Activated T-cell treated with anti-CD3 and anti-CD28 coated beads, Interleukin-2, amount 50 U/mL, for 72 hours (primary cell): ENCODE measurements at places on chromosomes 11 and 22.
A peak's percentile ranks its signal among the peaks of the same experiment; 100 is the strongest.

DNA sequence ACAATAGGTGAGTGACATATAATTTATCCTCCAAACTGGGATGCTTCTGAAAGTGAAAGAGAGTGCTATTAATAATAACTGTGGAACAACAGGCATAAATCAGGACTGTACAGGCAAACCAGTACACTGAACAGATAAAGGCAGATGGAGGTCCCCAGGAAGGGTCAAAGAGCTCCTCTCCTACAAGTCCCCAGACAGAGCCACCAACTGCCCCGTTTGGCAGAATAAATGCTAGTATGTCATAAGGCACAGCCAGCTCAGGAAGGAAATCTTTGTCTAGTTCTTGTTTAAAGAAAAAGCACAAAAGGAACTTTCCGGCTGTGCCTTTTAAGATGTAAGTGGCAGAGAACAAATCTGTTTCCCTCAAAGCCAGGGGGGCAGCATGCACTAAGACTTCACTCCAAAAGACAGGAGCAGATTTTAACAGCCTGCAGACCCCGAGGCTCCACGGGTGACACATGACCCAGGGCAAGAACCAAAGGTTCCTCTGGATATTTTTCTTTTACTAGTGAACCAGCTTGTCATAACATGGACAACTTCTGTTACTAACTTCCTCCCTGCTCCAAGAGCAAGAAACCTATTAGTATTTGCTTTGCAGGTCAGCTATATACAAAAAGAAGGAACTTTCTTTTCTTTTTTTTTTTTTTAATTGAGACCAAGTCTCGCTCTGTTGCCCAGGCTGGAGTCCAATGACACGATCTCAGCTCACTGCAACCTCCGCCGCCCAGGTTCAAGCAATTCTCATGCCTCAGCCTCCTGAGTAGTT lies 50.2 kb downstream of the MYH9 start:
- no peak for DNase-seq

DNA sequence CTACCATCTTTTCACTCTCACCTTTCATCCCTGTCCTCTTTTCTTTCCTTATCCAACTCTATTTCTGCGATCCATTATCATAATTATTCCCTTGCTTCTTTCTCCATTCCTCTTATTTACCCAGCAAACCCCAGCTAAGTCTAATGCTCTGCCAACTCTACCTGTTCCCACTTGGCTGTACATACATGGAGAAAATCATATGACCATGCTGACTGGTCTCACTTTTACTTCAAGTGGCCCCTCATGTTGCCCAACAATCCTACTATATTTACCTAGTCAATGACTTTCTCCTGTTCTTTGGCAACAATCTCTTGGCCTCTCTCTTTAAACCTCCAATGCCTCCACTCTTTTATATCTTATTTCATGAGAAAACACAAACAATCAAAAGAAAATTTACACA lies 94.1 kb downstream of the USP35 start:
- no peak for DNase-seq

GRCh38 chr11:72998676-72999075 lies 143.4 kb downstream of the FCHSD2 start:
- no peak for DNase-seq

DNA sequence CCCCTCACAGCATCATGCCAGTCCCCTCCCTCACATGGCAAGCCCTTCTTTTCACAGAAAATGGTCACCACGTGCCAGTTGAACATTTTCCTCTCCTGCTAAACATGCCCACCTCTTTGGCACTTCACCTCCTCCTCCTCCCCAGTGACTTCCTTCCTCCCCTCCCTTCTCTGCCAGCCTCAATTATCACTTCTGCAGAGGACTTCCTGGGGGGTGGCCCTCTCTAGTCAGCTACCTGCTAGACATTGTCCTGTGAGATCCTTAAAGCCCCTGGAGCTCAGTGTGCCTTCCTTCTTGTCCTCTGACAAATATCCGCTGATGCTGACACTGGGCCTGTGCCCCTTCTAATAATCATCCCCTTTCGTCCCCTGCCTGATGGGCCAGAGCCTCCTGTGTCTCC lies 43.2 kb upstream of the E2F8 start:
- no peak for DNase-seq

DNA sequence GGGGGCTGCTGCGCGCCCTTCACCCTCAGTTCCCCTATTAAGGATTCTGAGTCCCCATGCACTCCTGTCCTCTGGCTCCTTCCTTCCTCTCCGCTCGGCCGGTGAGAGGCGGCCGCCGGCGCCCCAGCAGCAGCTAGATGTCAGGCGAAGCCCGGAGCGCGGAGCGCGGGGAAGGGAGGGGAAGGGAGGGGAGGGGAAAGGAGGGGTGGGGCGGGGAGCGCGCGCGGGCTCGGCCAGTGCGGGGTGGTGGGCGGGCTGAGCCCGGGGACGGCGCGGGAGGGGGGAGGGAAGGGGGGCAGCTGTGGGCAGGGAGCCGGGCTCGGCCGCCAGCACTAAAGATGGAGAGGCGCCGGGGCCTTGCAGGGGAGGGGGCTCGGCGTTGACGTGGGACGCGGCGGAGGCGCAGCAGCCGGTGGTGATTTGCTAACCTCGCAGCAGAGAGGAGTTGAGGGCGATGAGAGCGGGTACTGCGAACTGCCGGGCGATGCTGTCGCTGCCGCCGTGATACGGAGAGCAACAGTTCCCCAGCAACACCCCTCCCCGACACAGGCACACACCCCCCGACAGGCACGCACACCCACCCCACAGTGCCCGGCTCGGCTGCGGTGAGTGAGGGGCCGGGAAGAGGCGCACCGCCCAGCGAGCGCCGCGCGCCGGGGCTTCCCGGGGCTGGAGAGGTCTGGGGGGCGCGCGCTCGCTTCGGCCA lies at the start of gene ZBTB16:
ZBTB16 (plus strand) TSS at position 434 of the 706 bp plus-strand sequence. CDS start 3,590 bp downstream, outside the sequence.
- peak; percentile 49 for DNase-seq

GRCh38 chr22:38852522-38852921 lies 8.7 kb upstream of the NPTXR start:
- DNase-seq: no peak

DNA sequence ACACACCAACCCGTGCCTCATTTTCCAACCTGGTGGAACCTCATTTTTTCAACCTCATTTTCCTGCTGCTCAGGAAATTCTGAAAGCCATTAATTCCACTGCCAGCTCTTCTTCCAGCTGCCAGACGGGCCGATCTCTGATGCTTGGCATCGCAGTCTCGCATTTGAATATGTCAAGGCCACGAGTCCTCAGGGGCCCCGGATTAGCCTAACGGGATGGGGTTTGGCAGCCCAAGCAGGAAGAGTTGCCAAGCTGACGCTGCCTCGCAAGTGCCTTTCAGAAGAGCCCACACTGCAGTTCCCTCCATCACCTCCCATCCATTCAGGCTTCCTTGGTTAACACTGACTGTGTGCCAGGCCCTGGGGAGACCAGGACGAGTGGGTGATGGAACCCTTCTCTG lies 8.7 kb downstream of the RASD2 start:
- no peak for DNase-seq

GRCh38 chr11:109075976-109076375 lies 346.0 kb upstream of the C11orf87 start:
- DNase-seq: no peak

GRCh38 chr22:50620593-50621355 lies 7.2 kb downstream of the ARSA start:
- peak; percentile 91 for DNase-seq

DNA sequence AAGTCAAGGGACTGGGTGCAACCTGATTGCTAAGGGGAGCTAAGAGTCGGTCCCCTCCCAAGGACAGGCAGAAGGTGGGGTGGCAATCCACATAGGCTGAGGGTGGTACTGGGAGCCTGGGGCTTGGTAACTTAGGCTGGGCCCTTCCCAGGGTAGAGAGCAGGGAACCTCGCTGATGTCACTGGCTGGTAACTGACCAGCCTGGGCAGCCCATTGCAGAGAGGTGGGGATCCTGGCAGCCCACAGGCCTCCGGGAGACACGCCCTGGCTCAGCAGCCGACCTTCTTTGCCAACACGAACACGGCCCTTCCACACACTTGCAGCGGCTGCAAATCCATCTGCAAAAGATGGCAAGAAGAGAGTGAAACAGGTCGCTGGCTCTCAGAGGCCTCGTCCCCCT lies 25.4 kb downstream of the A4GALT start:
- no peak for DNase-seq

GRCh38 chr22:43616645-43617044 lies 195.5 kb downstream of the EFCAB6 start:
- no peak for DNase-seq

- no peak for DNase-seq
Measured at GRCh38 chr11:110465231-110465630, 35.5 kb downstream of the FDX1 start.

DNA sequence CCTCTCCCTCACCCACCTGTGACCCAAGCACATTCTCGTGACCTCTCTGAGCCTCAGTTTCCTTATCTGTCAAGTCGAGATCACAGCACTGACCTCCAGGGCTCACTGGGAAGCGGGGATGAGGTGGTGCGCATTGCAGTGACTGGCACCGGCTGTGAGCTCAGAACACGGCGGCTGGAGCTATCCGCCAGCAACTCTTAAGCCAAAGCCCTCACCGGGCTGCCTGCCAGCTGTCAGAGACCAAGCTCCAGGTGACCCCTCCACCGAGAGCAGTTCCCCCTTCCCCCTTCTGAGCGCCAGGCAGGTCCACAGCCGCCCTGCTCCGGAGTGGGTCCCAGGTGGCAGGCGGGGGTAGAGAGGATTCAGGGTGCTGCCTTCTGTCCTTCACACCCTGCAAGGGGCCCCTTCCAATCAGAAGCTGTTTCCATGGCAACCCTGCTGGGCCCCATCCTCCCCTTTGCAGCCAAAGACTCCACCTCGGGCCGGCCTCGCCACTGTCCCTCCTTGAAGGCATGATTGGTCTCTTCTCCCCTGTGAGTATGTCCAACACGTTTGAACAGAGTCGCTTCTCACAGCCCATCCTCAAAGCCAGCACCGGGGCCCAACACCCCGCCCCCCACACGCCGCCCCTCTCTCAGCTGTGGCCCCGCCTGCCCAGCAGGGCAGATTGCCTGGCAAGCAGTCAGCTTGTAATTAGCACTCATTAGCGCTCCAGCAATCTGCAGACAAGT lies 98.7 kb downstream of the WNT7B start:
- no peak for DNase-seq

GRCh38 chr11:14852571-14853177 lies 39.4 kb downstream of the CYP2R1 start:
- peak; percentile 22 for DNase-seq

DNA sequence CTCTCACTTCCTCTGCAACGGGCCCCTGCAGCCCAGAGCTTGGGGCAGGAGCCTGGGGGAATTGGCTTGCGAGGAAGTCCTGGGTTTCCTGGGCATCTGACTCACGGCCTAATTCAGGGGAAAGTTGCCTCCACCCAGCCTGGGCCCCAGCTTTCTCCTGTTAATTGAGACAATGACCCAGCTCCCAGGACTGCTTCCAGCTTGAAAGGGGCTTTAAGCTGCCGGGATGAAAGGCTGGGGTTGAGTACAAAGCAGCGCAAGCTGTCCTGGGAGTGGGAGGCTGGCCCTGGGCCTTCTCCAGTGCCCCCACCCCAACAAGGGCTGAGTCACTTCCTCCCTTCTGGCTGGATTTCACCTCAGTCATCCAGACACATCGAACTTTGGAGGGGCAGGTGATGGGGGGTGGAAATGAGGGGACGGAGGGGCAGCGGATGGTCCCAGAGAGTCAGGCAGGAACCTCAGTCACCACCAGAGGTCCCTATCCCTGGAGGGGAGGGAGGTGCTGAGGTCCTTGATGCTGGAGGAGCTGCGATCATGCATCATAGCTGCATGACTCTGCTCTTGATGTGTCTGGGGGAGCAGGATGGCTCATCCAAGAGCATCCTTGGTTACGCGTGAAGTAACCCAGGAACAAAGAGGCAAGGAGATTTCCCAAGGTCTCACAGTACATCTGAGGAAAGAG lies 30.1 kb upstream of the OAF start:
- DNase-seq: no peak

GRCh38 chr11:120029321-120029720 lies 108.6 kb downstream of the TRIM29 start:
- DNase-seq: no peak

GRCh38 chr11:19633276-19633675 lies 79.4 kb upstream of the NAV2 start:
- no peak for DNase-seq

DNA sequence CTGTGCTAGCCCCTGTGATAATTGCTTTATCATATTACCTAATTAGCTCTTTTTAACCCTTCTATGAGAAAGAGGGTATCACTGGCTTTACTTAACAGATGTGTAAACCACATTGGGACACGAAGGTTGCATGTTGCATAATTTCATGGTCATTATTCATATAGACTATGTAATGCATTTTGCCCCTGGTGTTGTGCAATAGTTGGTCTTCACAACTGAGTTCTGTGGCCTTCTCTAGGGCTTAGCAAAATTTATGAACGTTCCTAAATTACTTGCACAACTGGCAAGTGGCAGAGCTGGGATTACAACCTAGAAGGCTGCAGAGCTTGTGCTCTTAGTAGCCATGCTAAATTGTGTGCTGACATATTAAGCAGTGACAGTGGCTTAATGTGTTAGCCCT lies 34.6 kb upstream of the PDGFD start:
- no peak for DNase-seq
